ENCODE measurements at places on chromosomes 5 and 9.

DNA sequence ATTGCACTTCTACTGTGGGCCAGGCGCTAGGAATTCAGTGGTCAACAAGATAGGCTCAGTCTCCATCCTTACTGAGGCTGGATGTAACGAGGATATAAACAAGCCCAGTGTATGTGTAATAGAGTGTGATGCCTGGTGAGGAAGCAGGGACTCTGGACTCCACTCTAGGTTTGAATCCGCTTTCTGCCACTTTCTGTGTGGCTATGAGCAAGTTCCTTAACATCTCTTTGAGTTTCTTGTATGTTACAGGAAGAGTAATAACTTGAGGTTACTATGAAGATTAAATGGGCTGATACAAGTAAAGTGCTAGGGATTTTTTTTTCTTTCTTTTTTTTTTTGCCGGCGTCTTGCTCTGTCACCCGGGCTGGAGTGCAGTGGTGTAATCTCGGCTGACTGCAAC, 12.4 kb downstream of the DOCK2 start:
- DNase-seq: no peak

DNA sequence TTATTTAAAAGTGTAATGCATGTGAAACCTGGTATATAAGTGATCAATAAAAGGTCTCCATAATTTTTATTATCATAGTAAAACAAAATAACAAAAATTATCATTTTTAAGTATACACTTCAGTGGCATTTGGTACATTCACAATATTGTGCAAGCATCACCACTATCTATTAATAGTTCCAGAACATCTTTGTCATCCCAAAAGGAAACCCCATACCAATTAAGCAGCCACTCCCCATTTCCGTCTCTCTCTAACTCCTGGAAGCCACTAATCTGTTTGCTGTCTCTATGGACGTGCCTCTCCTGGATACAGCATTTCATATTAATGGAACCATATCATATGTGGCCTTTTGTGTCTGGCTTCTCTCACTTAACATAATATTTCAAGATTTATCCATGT, 7.6 kb downstream of the OLFML2A start:
- DNase-seq: no peak

- no peak for DNase-seq
Observed at GRCh38 chr5:95050708-95051107, 234.2 kb downstream of the MCTP1 start.

GRCh38 chr9:94952565-94953373, 226.3 kb downstream of the AOPEP start:
- DNase-seq: no peak

DNA sequence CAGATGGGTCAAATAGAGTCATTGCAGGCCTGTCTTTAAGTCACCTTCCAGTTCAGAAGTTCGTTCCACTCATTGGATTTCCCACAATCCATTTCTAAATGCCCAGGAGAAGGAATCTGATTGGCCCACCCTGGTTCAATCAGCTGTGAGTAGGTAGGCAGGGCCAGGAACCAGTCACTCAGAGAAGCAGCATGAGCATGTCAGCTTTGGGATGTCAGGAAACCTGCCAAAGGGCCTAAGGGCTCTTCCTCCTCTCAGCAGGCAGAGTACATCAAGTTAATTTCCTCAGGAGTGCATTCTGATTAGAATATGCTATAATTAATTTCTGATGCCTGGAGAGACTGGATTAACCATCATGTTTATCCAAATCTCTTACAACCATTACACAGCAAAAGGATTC, 412.9 kb upstream of the CCNH start:
- no peak for DNase-seq

DNA sequence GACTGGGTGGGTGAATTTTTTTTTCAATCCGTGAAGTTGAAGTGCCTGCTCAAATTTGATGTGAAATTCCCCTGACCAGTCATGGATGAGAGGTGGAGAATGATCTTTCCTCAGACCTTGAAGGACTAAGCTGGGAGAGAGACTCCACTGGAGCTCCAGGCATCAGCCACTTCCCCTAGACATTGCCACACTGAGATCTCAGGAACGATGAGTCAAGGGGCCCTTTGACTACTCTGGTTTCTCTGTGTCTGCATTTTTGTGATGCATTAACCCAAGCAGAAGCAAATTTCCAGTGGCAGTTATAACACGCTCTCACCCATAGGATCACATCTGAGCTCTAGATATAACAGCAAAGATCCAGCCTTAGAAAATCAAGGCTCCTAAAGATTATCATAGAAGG, 171.2 kb upstream of the KIF2A start:
- DNase-seq: no peak

DNA sequence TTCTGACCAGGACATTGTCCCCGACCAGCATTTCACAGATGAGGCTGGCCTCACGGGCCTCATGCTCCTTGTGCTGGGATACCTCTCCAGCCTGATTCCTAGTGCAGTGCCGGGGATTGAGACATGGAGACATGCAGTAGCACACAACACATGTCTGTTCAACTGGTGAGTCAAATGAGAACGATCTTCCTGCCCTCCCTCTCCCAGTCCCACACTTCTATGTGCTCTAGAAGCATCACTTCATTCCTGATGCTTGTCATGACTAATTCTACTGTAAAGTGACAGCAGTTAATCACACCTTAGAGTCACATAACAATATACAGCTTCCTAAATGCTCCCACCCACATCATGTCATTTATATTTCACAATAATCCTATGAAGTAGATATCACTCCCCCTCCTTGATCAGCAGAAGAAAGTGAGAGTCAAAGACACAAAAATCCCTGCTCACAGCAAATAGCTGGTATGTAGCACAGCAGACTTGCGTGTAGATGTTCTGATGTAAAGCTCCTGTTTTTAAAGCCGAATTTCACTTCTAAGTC, 101.8 kb downstream of the CCDC192 start:
- DNase-seq: no peak

DNA sequence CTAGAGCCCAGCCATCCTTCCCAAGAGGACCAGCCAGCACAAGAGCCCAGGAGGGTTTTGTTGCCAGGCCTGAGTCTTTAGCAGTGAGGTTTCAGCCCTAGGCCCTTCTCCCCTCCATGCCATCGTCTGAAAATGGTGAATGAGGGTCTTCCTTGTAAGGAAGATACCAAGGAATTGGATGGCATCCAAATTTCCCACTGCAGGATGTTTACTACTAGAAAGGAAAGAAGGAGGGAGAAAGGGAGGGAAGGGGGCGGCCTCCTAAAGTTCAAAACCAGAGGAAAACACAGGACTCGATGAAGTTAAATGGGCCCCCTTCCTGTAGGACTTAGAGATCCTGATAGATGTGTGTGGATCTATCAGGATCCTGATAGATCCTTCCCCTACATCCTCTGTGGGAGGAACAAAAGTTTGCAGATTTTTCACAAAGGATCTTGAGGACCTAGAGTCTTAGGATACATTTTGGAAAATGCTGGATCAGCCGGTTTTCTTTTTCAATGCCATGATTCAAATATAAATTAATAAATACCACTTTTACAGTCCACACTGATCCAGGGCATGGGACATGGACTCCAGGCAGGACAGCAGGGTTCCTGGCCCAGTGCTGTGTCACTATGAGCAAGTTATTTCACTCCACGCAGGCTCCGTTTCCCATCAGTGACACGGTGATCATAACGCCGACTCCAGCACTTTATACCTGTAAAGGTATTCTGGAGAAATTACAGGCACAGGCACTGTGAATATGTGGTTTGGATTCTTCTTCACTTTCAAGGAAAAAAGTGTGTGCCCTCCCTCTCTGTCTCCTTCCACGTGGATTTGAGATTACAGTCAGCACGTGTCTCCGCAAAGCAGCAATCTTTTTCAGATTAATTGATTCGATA, 40.9 kb downstream of the C5orf15 start:
- DNase-seq: no peak

GRCh38 chr5:120576588-120576987, 112.5 kb downstream of the PRR16 start:
- no peak for DNase-seq

- DNase-seq: no peak
Observed at GRCh38 chr9:75615284-75615683, 275.2 kb upstream of the PCSK5 start.

DNA sequence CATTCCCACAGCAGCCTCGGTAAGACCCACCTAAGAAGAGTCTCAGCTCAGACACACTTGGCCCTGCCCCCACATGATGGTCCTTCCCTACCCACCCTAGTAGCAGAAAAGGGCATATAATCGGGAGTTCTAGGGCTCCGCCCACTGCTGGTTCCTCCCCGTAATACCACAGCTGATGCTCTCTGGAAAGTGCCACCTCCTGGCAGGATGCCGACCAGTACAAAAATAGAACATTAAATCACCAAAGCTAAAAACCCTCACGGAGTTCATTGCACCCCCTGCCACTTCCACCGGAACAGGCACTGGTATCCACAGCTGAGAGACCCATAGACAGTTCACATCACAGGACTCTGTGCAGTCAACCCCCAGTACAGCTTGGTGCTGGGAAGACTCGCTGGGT, 271.3 kb downstream of the KIAA0825 start:
- no peak for DNase-seq

DNA sequence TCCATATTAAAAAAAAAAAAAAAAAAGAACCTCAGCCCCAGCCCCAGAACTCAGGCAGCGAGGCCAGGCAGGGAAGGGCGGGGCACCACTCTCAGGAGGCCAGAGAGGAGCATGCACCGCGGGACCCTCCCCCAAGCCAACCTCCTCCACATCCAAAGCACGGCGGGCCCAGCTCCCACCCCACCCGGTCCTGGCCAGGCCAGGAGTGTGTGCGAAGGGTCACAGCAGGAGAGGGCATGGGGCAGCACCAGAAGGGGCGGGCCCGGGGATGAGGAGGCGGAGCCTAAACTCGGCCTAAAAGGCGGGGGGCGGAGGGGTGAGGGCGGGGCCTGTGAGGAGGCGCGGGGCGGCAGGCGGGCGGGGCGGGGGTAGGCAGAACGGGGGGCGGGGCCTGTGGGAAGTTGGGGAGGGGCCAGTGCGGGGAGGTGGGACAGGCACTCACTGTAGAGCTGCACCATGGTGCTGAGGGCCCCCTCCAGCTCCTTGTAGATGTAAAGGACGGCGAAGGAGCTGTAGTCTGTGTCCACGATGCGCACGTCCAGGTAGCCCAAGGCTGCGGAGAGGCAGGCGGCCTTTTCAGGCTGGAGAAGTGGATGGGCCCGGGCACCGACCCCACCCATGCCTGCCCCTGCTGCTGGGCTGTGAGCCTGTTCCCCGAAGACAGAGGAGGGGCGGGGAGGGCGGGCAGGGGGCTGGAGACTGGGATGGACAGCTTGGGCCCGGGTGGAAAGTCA, 1.2 kb downstream of the LCN15 start:
- DNase-seq: no peak

GRCh38 chr5:124990723-124991122, 244.3 kb upstream of the ZNF608 start:
- DNase-seq: no peak

DNA sequence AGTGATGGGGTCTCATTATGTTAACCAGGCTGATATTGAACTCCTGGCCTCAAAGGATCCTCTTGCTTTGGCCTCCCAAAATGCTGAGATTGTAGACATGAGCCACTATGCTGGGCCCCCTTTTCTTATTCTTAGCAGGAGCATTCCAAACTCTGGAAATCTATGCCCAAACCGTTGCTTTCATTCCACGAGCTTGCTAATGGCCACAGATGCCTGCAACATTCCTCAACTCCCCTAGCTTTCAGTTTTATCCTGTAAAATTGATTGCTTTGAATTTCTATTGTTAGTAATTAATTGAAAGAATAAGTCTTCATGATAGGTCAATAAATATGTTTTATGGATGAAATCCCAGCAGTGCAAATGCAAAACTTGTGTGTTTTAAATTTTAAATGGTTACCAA, 564.8 kb upstream of the WWC1 start:
- no peak for DNase-seq

All from NCI-H774 (cell line).